ENCODE measurements at places on chromosomes 7 and 10.

DNA sequence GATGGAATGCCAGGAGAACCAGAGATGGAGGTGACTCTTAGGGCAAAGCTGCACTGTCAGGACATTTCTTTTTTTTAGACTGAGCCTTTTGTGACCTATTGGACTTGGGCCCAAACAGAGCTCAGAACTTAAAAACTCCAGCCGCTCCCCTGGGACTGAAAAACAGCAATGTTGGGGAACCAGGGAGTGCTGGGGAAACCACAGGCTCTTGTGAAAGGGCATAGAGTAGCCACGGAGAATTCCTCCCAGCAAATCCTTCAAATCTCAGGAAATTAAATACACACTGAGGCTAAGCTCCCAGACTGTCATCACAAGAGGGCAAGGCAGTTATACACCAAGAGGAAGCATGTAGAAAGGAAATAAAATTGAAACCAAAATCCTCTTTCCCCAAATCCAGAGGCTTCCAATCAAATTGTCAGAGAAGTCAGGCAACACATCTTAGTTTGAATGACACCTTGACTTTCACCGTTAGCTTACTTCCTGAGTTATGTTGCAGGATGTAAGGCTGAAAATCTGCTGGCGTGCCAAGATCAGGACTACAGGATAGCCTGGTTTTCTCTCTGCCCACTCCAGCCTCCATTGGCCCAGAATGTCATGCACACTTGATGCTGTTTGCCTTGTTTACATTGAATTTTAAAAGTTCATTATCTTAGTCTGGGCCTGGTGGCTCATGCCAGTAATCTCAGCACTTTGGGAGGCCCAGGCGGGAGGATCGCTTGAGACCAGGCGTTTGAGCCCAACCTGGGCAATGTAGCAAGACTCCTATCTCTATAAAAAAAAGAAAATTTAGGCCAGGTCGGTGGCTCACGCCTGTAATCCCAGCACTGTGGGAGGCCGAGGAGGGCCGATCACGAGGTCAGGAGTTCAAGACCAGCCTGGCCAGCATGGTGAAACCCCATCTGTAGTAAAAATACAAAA, 2.6 kb upstream of the RFC2 start:
- no peak for DNase-seq
- H3K36me3 ChIP-seq, result no peaks in the 10 kb centered on the region
- H3K27me3 ChIP-seq, result no peaks in the 10 kb centered on the region
- H3K4me1 ChIP-seq, result peaks cover 35% of the 10 kb centered on the region

- DNase-seq, result no peak
- H3K4me3 ChIP-seq, result no peak overlapping the region
- no peaks in the 10 kb centered on the region for H3K27me3 ChIP-seq
- no peaks in the 10 kb centered on the region for H3K36me3 ChIP-seq
- no peak overlapping the region for H3K27ac ChIP-seq
These were observed 27.5 kb upstream of the SMC3 start for GRCh38 chr10:110540031-110540430.

DNA sequence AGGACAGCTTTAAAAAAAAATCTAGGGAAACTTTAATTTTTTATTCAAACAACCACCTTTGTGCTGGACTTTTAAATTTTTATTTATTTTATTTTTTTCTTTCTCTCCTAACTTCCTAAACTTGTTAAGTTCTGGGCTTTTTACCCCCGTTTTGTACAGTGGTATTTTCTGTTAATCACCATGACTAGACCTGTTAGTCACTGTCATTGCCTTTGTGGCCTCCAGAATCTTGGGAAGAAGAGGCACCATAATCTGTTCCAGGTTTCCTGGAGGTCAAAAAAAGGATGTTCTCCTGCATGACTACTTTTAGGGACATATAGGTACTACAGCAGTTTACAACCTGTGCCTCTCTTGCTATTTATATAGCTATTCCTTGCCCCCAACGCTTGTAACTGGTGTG, 31.1 kb upstream of the DDX50 start:
- H3K36me3 ChIP-seq, result peaks cover 2% of the 10 kb centered on the region
- H3K4me1 ChIP-seq, result peaks cover 28% of the 10 kb centered on the region
- H3K27me3 ChIP-seq, result no peaks in the 10 kb centered on the region
- DNase-seq, result no peak

- H3K36me3 ChIP-seq, result no peaks in the 10 kb centered on the region
- H3K27me3 ChIP-seq, result peaks cover 7% of the 10 kb centered on the region
These were observed 29.7 kb downstream of the ANXA8 start for GRCh38 chr10:47454008-47454779.

GRCh38 chr10:19801369-19801768, 14.9 kb upstream of the PLXDC2 start:
- H3K27me3 ChIP-seq, result peaks cover 8% of the 10 kb centered on the region
- no peak for DNase-seq
- H3K36me3 ChIP-seq, result no peaks in the 10 kb centered on the region
- no peak overlapping the region for H3K4me3 ChIP-seq
- H3K4me1 ChIP-seq, result no peaks in the 10 kb centered on the region

All from osteocyte (in vitro differentiated cells).